ENCODE measurements at places on chromosomes 7 and 10.

GRCh38 chr7:144000020-144000419 is at the start of gene OR6B1:
Gene OR6B1 (plus strand): TSS chr7:144000320. CDS start chr7:144003997, 3,677 bp downstream.
- no peak for DNase-seq

DNA sequence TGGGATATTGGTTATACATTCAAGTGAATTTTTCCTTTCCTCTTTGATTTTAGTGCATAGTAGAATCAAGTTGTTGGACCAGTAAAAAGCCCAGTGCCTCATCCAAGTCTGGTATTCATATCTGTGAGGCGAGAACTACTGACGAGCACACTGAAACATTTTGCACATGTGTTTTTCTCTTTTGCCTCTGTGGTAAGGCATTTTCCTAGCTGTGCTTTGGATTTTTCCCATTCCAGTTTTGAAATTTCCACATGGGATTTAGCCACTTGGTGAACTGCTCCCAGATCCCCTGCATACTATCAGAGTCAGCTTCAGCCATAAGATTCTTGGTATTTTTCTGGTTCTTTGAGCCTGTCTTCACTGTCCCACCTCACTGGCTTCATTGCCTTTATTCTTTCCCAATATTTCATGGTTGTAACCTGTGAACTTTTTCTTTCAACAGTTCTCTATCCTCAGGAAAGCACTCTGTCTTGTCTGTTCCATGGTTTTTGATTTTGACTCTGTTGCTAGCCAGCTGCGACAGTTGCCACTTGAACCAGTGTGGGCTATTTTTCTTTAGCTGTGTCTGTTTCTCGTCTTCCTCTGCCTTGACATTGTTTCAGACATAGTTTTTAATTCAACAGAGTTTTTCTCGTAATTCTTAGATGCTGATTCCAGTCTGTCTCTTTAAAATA is 239.0 kb downstream of the REEP3 start:
- DNase-seq, result no peak

DNA sequence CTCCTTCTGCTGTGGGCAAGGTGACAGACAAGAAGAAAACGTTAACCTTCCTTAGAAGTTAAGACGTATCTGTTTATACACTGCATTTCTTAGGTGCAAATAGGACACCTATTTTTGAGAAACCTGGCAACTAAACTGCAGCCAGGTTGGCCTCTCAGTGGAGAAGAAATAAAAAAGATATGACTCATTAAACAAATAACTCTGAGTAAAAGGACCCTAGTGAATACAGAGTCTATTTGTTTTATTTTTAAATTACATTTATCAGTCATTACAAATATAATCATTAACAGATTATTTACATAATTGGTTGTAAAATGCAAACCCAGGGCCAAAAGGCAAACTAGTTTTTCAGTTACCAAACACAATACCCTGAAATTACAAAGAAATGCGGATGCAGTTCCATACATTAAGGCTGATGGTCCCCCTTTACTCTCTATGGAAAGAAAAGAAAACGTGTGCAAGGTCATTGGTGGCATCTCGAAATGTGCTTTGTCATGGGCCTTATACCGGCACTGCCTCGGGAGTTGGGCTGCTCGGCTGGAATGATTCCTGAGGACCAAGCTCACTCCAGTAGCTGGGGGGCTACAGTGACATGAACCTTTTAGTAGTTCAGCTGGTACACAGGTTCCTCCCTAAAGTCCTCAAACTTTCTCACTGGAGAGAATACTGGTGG is 38.4 kb downstream of the ADRB1 start:
- DNase-seq, result no peak

DNA sequence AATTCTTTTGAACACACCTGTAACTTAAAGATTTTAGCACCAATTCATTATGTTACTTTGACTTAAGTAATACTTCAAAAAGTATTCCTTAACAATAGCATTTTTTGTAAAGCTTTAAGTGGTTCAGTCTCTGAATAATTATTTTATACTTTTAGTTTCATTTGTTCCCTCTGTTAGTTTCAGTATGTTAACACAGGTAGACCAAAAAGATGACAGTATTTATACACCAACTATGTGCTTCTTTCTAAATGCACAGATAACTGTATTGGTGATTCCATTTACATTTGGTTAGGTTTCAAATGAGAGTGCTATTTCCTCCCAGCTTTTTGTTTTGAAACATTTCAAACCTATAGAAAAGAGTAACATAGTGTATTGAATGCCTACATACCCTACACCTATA is 14.0 kb downstream of the RALA start:
- DNase-seq, result no peak

- DNase-seq, result no peak
These were observed 99.9 kb upstream of the AKR1E2 start for GRCh38 chr10:4725917-4726606.

DNA sequence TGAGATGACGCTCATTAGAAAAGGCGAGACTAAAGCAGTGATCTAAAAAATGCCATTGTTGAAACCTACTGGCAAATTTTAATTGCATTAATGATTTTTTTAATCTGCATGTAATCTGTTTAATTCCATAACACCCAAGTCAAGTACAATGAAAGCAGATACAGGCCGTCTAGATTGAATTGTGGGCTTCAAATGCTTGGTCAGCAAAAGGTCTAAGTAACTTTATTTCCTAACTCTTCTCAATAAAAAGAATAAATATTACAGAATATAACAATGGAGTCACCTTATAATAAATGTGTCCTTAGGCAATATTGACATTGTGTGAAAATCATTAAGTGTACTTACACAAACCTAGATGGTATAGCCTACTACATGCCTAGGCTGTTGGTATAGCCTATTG is 20.6 kb downstream of the PDE1C start:
- no peak for DNase-seq

DNA sequence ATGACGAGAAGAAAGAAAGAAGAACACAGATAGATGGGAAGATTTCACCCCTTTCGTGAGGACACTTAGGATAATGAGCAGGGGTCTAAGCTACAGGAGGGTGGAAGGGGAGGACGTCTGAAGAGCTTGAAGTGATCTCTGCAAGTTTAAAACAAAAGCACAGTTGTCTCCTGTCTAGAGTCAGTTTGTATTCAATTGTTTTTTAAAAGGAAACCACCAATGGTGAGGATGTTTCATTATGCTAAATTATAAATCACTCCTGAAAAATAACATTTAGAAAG is 85.9 kb downstream of the ADAM12 start:
- no peak for DNase-seq

- no peak for DNase-seq
These were observed 35.9 kb upstream of the SKAP2 start for GRCh38 chr7:26900251-26900650.

DNA sequence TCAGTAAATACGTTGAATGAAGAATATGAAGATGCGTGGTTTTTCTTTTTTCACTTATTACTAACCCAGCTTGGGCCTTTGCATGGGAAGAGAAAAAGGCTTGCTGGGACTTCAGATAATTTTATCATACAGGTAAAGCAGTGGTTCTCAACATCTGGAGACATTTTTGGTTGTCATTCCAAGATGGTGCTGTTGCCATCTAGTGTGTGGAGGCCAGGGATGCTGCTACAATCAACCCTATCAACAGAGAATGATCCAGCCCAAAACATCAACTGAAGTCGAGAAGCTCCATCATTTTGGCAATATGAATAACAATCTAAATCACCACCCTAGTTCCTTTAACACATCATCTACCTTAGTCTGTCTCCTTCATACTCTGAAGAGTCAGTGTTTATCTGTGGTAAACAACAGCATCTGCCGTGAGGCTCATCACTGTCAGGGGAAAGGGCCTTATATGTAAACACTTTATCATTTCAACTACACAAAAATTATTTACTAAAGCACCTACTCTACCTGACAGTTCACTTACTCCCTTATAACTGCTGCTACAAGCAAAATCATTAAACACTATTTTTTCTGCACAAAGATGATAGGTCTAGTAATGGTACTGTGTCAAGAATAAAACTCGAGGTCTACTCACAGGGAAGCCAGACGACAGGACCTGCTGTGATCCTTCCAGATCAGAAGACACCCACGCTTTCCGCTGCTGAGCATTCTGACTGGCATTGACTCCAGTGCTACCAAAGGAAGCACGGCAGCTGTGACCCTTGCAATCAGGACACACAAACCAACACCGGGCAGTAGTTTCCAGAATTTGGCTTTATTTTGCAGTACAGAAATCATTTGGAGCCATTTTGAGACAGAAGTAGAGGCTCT is 48.6 kb downstream of the GDI2 start:
- DNase-seq, result no peak

DNA sequence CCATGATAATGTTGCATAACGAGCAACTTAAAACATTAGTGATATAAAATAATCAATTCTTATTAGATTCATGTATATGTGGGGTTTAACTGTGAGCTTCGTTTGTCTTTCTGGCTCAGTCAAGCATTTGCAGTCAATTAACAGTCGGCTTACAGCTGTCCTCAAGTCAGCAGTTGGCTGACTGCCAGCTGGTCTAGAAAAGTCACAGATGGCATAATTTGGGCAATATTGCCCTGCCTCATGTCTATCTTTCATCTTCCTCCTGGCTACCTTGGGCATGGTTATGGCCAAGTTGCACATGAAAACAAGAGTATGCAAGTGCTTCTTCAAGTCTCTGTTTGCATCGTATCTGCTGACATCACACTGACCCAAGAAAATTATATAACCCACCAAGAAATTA is 186.1 kb upstream of the ZWINT start:
- no peak for DNase-seq

GRCh38 chr10:34940436-34940835 is 125.3 kb upstream of the PARD3 start:
- no peak for DNase-seq

DNA sequence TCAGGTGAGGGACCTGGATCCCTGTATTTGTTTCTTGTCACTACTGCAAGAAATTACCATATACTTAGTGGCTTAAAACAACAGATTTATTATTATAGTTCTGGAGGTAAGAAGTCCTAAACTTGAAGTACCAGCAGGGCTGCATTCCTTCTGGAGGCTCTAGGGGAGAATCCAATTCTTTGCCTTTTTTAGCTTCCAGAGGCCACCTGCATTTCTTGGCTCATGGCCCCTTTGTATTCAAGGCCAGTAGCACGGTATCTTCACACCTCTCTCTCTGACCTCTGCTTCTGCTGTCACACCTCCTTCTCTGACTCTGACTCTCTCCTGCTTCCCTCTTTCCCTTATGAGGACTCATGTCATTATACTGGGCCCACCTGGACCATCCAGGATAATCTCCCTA is 2.2 kb upstream of the LHPP start:
- no peak for DNase-seq

DNA sequence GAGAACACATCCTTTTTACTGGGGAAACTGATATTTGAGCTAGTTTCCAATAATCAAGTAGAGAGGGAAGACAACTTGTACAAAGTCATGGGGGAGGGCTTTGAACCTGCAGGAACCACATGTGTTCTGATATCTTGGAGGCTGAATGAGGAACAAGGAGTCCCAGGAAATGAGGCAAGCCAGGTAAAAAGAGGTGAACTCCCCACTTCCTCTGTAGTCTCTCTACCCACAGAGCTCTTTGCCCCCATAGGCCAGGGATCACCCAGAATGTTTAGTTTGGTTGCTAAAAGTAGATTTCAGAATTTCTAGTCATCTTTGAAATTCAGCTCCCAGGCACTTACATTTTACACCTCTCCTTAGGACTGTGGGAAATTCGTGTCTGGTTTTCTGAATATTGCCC is 276.4 kb downstream of the SFMBT2 start:
- no peak for DNase-seq

DNA sequence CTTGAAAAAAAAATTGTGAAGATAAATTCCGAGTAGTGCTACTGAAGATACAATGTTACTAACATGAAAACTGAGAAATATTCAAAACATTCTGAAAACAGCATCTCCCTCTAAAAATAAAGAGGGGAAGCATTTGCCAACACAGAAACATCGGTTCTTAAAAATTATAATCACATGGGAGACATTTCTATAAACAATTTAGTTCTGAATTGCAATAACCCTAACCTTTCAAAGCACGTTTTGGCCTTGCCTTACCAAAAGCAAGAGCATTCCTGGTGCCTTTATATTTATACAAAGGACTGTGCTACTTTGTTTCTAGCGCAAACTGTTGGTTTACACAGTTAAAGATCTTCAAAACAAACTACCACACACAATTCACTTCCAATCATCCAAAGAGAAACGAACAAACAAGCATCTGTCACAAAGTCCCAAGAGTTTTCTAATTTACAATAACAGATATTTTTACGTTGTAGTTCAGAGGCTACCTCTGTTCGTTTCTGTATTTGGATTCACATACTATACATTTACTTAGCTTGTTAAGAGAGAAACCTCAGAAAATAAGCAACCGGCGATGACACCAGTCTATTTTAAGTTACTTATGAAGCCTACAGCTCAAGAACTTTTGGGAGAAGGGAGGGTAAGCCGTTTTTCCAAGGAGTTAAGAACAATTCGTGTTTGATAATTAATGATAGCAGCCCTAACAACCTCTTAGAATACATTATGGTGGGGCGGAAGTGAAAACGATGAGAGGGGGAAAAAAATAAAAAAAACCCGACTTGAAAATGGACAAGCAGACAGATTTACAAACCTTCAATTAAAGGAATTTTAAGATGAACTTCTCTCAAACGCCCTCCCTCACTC is 1.3 kb downstream of the ABI1 start:
- no peak for DNase-seq

- DNase-seq, result no peak
These were observed 831 bp downstream of the CCDC7 start for GRCh38 chr10:32446536-32447406.

GRCh38 chr7:22387583-22387982 is 30.6 kb upstream of the RAPGEF5 start:
- no peak for DNase-seq

- no peak for DNase-seq
These were observed 19.4 kb upstream of the MINDY3 start for GRCh38 chr10:15879663-15880062.

- DNase-seq, result no peak
These were observed 82.2 kb downstream of the CFAP58 start for GRCh38 chr10:104435822-104436221.

- no peak for DNase-seq
These were observed 9.9 kb downstream of the ARHGAP22 start for GRCh38 chr10:48594803-48595538.

GRCh38 chr7:1856161-1856887 is 186.2 kb downstream of the ELFN1 start:
- DNase-seq, result no peak

DNA sequence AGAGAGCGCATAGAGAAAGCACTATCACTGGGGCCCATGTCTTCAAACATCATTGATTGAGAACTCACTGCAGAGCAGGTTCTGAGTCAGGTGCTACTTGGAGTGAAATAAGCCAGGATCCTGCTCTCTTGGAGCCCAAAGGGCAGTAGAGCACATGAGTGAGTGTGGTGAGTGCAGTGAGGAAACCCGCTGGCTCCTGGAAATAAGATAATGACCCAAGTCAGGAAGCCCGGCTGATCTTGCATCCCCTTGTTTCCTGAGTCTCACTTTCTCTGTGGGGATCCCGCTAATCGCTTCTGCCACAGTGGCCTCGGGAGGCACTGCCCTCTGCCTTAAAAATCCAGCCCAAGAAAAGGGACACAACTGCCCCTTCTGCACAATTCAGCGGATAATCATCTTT is 7.1 kb upstream of the FAM107B start:
- DNase-seq, result no peak

DNA sequence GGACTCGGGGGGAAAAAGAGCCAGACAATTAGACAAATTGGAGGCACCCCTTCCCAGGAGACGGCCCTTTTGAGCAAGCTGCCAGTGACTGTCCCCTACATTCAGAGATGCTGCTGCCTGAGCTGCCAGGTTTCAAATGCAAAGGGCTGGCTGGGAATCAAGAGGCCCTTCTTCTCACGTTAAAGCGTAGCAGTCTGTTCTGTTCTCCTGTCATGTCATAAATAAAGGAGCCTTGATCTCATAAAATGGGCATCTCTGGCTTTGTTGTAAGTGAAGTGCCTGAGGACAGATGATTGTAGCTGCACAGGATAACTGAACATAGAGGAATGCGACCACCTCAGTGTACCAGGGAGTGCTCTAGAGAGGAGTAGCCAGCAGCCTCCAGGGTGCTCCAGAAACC is 917.9 kb downstream of the GRID1 start:
- no peak for DNase-seq
